ENCODE measurements at places on chromosomes 2 and 18.

GRCh38 chr2:141941210-141941714, 189.6 kb downstream of the LRP1B start:
- DNase-seq: no peak

- DNase-seq: no peak
Measured at GRCh38 chr18:7987284-7987976, 420.3 kb downstream of the PTPRM start.

DNA sequence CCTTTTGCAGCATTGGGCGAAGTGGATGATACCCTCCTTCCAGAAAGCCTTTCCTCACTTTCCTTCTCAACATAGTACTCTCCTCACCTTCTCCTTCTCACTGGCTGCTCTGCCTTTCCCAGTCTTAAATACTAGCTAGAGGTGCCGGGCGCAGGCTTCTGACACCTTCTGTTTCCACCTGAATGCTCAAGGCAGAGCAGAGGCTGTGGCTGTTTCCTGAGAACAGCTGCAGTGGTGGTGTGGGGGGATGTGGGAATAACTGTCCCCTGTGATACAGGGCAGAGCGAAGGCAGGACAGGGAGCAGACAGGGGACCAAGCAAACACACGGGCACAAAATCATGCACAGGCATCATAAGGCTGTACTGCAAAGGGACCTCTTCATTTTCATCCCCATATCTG, 303.1 kb downstream of the SS18 start:
- no peak for DNase-seq

DNA sequence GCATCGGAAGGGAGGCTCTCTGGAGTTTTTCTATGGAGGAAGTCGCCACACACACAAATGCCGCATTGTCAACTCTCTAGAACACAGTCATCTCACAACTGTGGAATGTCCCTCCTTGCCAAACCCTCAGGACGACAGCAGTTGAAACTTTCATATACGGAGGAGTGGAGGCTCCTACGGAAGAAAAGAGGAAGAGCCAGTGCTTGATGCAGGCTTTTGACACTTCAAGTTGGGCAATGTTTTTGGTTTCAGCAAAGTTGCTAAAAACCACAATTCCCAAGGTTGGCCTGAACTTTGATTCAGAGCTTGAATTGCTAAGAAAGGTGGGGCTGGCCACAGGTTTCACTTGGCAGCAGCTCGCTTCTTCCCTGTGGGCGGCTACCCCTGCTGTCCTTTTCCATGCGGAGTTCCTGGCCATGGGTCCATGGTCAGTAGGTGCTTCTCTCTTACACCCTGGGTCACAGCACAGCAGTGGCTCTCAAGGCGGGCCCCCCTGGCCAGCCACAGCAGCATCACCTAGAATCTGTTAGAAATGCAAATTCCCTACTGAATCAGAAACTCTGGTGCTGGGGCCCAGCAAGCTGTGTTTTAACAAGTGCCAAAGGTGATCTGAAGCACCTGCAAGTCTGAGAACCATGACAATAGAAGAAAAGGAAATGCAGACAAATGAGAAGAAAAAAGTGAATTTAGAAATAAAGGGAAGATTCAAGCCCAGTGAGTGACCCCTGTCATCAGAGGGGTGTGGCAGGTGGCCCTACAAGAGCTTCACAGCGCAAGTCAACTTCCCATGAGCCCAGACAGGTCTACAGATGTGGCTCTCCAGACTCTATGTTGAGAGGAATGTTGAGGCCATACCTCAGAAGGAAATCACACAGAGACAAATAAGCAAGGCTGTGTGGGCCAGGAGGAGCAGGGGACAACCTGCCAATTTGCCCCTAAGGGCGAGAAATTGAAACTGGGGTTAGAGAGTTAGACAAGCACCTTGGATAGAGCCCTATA, 856.4 kb downstream of the RNF144A start:
- DNase-seq: no peak

DNA sequence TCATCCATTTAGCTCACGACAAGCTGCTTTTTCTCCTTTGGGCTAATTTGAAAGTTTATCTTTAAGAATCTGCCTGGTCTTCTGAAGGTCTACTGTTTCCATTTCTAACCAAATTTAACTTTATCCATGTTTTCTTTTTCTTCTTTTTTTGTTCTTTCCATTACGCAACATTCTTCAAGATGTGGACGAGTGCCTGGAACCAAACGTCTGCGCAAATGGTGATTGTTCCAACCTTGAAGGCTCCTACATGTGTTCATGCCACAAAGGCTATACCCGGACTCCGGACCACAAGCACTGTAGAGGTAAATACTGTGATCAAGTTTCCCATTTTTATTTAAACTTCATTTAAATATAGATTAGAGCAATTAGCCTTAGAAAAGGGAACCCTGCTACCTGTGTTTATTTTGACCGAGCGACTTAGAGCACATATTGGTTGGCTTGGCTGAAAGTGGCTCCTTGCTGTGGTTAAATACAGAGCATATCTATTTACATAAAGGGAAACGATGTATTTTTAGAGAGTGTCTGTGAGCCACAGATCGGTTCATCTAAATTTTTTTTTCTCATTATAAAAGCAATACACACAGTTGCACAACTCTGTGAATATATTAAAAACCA, 183.4 kb upstream of the RASGRP3 start:
- no peak for DNase-seq

DNA sequence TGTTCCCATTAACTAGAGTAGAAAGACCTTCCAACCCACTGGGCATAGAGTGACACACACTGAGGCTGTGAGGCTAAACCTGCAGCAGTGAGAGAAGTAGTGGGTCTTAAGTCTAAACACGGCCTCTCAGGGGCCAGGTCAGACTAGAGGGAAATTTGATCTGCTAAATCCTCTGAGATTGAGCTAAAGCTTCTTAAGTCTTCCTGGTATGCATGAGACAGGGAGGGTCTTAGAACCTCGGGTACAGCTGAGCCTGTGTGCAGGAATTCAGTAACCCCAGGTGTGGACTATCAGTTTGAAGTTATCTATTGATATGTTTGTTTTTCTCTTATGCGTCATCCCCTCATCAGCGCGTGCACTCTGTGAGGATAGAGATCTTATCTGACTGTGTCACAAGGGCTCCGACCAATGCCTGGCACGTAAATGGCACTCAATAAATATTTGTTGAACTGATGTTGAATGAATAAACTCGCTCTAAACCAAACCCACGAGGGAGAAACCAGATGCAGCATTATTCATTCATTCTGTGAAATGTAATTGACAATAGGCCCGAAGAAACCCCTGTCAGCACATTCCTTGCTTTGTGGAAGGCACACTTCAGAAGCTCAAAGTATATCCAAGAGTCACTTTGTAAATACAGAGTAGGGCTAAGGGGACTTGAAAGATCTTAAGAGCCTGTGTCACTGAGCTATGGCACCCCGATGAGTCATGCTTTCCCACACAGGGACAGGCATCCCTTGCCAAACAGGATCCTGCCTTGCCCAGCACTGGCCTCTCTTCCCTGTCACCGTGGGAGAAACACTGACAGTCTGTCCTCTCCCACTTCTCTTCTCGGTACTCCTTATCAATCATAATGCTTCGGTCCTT, 21.7 kb upstream of the RAB10 start:
- no peak for DNase-seq

DNA sequence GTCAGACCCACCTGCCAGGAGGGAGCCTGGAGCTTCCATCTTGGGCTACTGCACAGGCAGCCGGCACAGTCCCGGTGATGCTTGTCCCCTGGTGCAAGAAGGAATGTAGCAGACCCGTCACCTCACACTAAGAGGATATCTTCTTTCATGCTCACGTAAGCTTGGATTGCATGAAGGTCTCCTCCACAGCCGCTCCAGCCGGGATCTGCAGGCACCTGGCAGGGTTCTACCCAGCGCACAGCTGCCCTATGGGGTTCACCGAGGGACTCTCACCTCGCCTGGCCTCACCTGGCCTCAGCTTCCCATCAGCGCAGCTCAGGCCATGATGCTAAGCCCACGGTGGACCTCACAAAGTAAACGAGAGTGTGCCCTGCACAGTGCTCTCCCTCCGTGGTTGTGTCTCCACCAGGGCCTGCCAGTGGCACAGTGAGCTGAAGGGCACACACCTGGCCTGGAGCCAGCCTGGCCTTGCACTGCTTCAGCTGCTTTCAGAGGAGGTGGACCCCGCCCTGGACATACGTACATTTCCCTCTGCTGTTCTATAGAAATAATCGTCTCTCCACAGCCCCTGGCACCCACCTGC, 239.1 kb downstream of the SEPTIN10 start:
- DNase-seq: no peak
